GM06990 (cell line): ENCODE measurements at places on chromosomes 6 and 20.

GRCh38 chr6:169528755-169529154 lies 173.1 kb downstream of the WDR27 start:
- no peak for DNase-seq

GRCh38 chr6:113017353-113017752 lies 670.2 kb downstream of the RFPL4B start:
- DNase-seq, result no peak

DNA sequence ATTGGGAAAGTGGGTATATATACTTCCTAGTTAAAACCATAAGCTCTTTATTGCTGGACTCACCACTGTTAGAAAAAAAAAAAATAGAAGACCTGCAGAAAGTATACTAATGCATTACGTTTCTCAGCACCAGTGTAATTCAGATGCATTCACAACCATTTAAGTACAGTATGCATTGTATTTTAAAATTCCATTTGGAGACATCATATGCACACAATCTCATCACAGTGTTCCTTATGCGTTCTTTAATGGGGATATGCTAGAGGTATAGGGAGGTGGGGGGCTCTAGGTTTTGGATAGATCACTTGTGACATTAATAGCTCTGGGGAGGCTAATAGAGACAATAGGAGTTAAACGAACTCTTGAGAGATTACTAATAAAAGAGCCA lies 9.4 kb downstream of the TFAP2A start:
- no peak for DNase-seq

DNA sequence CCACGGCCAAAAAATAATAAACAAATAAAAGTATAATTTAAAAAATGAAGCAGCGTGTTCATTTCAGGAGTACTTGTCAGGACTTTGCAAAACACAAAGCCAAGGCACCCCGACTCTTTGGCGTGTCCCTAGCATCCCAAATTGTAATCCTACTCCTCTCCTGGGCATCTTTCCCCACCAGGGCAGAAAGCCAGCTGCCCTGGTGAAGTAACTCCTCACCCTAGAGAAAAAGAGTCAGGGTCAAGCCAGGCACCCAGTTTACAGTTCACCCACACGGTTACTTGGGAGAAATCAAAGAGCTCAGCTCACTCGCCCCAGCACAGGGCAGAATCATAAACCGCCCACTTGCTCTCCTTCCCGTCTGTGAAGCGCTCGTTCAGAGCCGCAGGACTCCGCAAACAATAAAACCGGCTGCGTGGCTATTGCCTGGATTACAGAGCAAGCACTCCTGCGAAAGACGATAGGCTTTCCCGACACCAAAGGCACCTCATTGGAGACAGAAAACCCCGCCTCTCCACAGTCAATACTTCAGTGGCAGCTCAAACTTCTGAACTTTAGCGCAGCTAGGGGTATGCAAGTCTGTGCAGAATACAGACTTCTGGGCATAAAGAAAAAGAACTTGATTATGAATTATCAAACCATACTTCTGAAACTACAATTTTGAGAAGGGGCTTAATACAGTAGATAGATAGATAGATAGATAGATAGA lies 73.0 kb upstream of the NHSL1 start:
- no peak for DNase-seq

- no peak for DNase-seq
Observed at GRCh38 chr20:55386686-55387085, 618.6 kb downstream of the CBLN4 start.

DNA sequence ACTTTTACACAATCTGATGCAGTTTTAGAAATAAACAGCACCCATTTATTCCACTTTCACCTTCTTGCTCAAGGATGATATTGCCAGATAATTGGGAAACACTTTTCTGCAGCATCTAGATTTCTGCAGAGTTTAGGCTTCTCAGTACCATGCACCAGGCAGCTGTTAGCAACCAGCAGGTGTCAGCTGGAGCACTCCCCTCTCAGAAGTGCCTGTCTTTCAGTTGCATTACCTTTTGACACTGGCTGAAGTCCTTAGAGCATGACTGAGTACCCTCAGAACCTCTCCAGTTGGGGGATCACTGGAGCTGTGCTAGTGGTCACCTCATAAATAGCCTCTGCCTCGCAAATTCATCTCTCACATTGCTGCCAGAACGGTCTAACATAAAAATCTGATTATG lies 91.2 kb downstream of the DNAH8 start:
- no peak for DNase-seq

- no peak for DNase-seq
Observed at GRCh38 chr6:124819346-124819745, 142.9 kb upstream of the RNF217 start.
